DMS79 (cell line): ENCODE measurements at places on chromosomes 16 and 17.

DNA sequence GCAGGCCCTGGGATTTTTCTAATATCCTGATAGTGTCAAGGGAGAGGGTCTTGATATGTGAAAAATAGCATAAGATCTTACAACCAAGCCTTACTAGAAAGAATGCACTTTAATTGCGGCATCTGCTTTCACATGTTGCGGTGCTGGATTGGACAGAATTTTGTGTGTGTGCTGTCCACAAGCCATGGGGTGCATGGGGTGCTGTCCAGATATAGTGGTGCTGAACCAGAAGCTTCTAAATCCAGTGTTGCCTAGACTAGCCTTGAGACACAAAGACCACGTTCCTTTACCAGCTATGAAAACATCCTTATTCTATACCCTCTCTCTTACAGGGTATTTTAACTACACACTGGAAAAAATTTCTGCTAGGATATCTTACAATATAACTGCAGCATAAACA is 244.0 kb downstream of the TMEM114 start:
- DNase-seq, result no peak

DNA sequence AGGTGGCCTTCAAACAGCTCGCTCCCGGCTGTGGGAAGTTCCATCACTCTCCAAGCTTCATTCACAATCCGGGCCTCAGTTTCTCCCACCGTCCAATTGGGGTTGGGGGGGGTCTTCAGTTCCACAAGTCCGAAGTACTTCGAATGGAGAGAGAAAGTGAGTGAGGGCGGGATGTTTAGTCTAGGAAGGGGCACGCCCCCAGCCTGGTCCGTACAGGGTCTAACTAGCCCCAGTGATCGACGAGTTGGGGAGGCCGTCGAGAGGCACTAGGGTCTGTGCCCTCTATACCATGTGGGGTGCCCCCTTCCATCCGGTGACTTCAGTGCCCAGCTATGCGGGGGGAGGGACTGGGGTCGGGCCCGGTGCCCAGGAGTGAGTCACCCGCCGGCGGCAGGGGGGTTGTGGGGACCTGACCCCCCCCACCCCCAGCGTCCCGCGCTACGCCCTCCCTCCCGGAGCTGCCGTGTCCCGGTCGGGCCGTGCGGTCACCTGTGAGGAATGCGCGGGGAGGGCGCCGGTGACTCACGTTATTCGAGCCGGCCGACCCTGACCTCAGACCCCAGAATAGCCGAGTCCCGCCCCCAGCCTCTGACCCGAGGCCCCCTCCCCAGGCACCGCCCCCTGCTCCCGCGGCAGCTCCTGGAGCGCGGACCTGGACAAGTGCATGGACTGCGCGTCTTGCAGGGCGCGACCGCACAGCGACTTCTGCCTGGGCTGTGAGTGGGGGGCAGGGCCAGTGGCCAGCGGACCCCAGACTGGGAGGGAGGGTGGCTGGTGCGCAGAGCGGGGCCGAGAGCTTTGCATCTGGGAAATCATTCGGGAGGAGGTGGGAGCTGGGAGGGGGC is 658 bp downstream of the TNFRSF12A start:
- no peak for DNase-seq

- DNase-seq, result no peak
Observed at GRCh38 chr16:24983561-24983960, 31.6 kb downstream of the ARHGAP17 start.

DNA sequence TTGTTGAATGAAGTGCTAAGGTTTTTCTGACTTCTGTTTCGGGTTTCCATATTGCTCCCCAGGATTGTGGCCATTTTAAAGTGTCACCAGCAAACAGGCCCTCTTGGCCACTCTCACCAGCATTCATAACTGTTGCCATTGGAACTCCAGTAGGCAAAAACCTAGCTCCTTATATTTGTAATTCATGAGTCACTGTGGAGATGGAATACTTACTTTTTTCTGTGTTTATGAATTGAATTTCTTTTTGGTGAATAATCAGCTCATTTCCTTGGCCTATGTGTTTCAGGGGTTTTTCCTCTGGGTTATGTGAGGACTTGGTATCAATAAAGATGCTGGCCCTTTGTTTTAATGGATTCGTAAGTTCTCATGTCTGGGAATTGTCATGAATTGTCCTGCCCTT is 255.1 kb downstream of the SNX29 start:
- DNase-seq, result no peak

DNA sequence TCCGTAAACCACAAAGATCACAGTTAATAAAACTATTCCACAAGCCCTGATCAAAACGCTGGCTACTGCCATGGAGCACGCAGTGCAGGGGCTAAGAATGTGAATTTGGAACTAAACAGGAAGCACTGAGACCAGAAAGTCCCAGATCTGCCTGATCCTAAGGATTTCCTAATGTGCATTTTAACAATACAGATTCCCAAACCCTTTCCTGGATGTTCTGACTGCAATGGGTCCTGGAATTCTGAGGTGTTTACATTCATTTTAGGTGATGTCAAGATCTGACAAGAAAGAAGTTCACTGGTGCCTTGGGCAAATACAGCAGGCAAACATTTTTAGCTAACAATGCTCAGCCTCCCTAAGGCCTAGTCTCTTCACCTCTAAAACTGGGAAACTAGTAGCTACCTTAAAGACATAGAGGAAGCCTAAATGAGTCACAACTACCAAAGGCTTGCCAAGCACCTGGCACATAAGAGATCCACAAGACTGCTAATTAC is 10.3 kb downstream of the NSMCE1 start:
- DNase-seq, result no peak

DNA sequence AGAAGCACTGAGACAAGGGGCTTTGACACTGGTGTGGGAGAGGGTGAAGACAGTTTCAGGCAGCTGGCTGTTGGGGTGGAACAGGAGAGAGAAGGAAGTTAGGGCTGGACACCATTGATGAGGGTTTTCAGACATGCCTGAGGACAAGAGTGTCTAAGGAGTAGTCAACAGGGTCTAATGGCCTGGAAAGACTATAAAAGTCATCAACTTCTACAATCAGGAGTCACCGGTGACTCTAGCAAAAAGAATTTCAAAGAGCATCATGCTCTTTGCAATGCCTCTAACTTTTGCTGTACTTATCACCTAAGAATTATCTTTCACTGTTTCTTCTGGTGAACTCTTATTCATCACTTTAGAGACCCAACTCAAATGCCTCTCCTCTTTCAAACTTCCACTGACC is 213.9 kb downstream of the C16orf78 start:
- DNase-seq, result no peak

DNA sequence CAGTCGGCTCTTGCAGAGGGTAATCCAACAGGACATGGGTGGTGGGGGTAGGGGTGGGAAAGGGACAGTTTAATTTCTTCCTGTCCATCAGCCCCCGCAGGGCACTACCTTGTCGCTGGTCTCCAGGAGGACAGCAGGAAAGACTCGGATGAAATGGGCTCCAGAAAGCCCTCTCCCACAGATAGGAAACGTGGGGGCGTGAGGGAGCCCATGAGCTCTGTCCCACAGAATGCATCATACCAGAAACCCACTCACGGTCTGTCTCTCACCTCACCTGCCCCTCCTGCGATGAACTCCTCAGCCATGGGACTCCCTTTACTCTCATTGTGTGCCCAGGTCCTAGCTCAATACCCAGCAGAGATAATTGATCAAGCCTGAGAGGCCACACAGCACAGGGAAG is 240.1 kb downstream of the GSG1L start:
- DNase-seq, result no peak

DNA sequence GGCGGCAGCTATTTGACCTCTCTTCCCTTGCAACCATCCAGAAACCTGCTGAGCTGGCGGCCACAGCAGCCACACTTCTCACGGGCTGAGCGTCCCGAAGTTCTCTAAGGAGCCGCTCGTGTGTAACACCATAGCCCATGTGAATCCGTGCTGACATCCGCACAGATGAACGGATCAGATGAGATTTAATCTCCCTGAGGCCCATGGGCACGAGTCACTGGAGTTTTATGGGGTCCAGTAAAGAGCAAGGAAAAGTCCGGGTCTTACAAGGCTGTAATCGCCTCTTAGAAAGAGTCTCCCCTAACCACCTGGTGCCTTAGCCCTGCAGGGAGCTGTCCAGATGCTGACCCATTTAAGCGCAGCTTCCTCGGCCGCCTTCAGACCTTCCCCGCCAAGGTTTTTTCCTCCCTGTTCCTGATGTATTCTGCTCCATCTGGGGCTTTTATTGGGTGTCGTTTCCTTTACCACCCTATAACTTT is 5.5 kb upstream of the CACNG5 start:
- DNase-seq, result no peak

GRCh38 chr17:4008082-4008435 is 43.8 kb upstream of the ATP2A3 start:
- DNase-seq, result no peak

GRCh38 chr17:82636626-82637598 is 11.3 kb downstream of the WDR45B start:
- no peak for DNase-seq

DNA sequence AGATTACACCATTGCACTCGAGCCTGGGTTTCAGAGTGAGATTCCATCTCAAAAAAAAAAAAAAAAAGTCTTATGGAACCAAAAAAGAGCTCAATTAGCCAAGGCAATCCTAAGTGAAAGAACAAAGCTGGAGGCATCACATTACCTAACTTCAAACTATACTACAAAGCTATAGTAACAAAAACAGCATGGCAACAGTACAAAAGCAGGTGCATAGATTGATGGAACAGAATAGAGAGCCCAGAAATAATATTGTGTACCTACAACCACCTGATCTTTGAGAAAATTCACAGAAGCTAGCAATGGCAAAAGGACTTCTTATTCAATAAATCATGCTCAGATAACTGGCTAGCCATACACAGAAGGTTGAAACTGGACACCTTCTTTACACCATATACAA is 24.7 kb upstream of the CCL2 start:
- no peak for DNase-seq

- no peak for DNase-seq
Observed at GRCh38 chr17:39628655-39629493, 2.1 kb downstream of the PPP1R1B start.

DNA sequence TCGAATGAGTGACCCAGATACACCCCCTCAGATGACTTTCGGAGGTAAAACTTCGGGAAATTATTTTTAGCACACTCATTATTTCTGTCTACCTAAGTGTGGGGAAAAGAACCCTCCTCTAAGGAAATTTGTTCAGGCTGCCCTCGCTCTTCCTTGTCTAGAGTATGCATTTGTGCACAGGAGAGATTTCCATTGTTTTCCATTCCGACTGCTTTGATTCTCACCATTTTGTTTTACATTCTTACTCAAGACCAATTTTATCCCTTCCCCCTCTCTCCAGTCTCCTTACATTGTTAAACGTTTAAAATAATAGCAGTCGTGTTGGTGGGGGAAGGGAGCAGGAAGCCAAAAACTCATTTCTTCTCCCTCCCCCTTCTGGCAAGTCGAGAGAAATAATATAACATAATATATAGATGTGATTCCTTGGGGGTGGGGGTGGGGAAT is 1.5 kb upstream of the CHD3 start:
- DNase-seq, result no peak

- no peak for DNase-seq
Observed at GRCh38 chr17:67523101-67523500, 146.0 kb downstream of the PITPNC1 start.

- no peak for DNase-seq
Observed at GRCh38 chr17:69605571-69605970, 191.1 kb downstream of the MAP2K6 start.

DNA sequence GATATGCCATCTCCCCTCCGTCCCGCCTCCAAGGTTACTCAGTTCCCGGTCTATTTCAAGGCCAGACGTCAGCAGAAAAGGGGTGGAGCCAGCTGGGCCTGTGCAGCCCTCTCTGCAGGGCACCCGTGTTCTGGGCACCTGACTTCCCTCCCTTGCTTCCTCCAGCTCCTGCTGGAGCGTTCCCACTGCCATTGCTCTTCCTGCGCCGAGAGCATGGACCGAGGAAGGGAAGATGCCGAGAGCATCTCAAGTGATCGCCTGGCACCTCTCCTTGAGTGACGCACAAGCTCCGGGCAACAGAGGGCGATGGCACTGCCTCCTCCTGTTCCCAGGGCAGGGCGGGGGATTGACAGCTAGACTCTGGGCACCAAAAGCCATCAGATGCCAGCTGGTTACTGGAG is 29.4 kb upstream of the NAT9 start:
- no peak for DNase-seq

DNA sequence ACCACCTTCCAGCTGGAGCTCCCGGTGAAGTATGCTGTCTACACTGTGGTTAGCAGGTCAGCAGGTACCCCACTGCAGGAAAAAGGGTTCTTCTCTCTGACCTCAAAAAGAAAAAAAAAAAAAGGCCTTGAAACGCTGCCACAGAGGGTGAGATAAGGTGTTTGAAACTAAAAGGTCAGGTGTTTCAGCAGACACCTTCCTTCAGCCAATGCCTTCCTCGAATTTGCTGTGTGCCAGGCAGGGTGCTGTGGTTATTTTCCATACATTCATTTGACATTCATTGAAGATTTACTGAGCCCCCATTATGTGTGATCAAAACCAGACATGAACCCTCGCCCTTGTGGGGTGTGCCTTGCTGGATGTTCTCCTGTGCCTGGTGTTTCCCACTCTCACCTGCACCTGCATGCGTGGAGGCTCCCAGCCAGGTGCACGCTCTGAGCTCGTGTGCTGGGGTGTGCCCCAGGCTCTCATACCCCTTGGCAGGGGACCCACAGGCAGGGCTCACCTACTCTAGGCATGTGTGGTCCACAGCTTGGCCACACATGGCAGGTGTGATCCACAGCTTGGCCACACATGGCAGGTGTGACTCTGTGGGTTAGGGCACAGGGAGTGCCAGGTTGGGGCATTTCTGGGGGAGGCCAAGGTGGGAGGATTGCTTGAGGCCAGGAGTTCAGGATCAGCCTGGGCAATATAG is 15.8 kb upstream of the ITGAD start:
- DNase-seq, result no peak

DNA sequence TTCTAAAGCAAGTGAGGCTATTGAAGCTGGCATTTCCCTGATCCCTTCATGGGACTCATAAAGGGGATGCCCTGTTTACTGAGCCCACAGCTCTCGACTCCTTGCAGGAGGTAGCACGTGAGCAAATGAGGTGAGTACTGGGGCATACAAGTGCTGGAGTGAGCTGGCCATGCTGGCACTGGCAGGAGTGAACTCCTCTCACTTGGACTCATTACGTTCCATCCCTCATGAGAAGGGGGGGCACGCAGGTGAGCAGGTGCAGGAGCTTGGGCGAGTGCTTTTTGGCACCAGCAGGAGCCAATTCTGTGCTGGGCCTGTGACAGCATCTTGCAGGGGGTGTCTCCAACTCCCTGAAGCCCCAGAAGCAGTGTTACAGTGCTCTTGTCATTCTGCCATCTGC is 337.1 kb upstream of the CA10 start:
- no peak for DNase-seq

GRCh38 chr16:83541231-83541630 is 266.5 kb upstream of the HSBP1 start:
- no peak for DNase-seq
